ENCODE measurements at places on chromosomes 4 and X.

DNA sequence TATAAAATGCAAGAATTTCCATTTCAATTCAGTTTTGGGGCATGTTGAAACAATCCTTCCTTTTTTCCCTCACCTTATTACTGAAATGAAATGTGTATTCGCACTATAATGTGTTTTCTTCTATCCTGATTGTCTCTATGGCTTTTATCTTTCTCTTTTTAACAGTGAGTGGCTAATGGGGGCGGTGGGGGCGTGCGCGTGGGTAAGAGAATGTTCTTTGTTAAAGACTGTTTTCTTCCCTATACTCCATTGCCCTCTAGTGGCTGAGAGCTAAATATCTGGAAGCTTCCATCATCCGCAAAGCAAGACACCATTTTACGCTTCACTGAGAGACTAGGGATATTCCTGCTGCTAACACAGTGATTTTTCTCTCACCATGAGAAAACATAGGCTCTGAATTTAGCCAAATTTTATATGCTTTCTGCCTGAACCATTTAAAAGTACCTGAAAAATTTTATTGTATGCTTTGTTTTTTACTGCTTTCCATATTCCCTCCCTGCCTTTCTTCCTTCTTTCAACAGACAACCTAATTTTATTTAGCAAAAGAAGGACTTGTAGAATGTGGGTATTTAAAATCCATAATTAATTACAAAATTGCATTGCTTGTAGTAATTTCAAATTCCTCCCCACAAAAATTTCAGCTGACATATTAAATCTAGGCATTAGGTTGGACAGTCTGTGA, 194.0 kb downstream of the GASK1B start:
- no peak for DNase-seq

DNA sequence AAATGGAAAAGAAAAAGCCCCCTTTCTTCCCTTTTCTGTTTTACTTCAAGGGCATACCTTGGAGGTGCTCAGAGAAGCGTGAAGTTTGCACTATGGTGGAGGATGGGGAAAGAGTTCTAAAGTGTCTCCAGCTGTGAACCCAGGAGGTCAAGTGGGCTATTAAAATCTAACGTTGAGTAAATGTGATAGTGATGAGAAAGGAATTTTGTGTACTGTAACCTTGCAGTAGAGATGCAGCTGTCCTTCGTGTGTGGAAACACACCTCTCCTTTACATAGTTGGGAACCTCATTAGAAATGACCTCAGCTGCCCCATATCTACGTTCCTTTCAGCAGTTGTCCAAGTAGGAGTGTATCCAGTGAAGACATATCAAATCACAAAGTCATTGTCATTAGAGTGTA, 26.5 kb downstream of the ADH5 start:
- no peak for DNase-seq

DNA sequence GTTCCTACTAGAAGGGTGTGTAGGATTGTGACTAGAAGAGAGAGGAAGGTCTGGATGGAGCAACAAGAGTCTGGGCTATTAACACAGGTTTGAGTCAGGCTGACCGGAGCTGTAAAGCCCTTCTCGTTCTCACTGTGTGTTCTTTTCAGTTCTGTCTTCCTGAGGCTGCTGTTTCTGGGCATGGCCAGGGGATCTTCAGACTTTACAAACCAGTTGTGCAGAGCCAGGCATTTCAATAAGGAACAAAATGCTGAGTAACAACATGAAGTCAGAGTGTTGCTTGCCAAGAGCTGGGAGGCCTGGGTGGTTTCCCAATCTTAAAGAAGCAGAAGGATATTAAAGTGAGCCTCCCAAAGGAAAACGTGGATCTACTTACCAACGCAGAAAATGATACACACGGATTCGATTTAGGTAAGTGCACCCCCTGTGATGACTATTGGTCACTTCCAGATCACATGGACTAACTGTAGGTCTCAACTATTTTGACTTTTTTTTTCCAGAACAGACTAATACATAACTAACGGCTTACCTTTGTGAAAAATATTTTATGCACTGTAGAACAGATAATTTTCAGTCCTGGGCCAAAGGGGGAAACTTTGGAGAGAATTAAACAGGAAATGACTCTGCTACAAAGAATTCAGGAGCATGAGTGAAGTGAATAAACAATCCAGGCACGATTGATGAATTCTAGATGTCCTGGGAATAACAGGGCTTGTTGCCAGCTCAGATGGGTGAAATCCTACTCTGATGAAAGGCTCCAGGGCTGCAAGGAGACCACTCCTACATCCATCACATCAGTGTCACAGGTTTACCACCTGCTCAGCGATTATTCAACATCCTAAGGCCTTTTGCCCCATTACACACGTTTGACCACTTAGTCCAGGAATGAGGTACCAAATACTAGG, 94.5 kb downstream of the ANXA3 start:
- no peak for DNase-seq

GRCh38 chr4:35772291-35772690, 472.0 kb downstream of the ARAP2 start:
- DNase-seq, result no peak

DNA sequence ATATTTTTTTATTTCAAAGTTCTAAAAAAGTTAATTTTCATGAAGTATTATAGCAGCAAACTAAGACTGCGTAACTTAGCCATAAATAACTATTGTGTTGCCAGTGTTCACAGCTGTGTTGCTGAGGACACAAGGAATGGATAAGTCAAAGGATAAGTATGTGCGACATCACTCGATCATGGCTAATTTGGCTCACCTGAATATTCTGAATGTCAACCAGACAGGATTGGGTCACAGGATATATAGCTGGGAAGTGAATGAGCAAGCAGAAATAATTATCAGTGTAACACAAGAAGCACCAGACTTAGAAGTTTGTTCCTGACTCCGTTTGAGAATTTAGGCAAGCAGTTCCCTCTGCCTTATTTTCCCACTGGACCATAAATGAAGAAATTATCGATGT, 33.9 kb downstream of the PRDM8 start:
- no peak for DNase-seq

DNA sequence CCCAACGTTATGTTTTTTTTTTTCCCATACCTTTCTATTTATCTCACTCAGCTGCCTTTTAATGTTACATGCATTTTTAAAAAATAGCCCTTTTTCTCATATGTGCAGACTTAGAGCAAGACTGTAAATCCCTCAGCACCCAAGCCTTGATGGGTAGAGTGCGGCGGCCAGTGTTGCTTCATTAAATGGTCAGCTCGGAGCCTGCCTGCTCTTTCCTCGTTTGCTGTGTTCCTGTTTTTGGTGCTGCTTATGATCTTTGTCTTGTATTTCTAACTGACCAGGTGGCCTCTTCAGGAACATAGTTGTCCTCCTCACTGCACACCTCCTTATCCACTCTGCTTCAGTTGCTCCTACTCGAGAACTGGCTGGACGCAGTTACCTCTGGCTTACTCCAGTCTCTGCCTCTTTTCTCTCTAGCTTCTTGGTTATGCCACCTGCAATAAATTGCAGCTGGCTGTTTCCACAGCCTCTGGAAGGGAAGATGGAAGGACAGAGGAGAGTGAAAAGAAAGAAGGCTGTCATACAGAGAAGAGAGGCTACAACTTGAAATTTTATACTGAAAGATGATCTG, 10.7 kb downstream of the RBPJ start:
- DNase-seq, result no peak

GRCh38 chr4:101018836-101019235, 328.5 kb downstream of the PPP3CA start:
- DNase-seq, result no peak

- no peak for DNase-seq
Measured at GRCh38 chr4:174467107-174467506, 55.2 kb downstream of the HPGD start.

DNA sequence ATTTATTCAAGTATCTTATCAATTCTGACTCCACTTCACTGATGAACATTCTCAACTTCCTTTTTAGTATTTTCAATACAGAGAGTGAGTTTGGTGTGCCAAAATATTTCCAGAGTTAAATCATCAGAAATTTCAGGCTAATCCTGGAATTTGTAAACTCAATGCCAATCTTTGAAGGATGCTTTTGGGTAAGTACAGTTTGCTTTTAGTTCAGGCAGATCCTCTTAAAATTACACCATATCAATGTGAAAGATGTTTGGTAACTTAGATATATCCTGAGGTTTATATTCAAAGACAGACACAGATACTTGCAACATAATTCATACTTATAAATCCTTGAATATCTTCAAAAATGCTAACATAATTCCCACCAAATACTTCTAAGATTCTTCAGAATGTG, 76.0 kb upstream of the FAM47B start:
- DNase-seq, result no peak

DNA sequence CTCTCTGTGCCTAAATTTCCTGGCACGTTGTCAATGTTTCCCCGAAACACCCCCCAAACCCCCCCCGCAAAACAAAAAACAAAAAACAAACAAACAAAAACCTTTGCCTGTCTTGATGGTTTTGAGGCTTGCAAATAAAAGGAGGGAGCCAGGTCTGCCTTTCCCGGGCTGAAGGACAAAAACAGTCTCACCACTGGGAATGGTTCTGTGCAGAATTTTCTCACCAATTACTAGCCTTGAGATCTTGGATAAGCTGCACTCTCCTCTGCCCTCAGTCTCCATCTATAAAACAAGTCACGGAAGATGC, 15.5 kb downstream of the NKX3-2 start:
- no peak for DNase-seq

DNA sequence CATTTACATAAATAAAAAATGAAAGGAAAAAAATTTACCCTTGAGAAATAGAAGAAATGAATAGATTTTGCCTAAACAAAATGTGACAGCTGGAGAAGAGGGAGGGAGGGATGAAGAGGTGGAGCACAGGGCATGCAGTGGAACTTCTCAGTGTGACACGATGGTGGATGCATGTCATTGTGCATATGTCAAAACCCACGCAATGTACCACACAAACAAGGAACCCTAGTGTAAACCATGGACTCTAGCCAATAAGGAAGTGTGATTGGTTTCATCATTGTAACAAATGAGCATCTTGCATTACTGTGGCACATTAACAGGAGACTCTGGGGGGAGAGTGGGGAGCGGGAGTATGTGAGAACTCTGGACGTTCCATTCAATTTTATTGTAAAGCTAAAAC, 58.6 kb downstream of the GATB start:
- no peak for DNase-seq

- no peak for DNase-seq
Measured at GRCh38 chr4:32172086-32172485, 1451.9 kb downstream of the PCDH7 start.

- DNase-seq, result no peak
Measured at GRCh38 chrX:150503898-150504219, 64.6 kb upstream of the MTM1 start.

DNA sequence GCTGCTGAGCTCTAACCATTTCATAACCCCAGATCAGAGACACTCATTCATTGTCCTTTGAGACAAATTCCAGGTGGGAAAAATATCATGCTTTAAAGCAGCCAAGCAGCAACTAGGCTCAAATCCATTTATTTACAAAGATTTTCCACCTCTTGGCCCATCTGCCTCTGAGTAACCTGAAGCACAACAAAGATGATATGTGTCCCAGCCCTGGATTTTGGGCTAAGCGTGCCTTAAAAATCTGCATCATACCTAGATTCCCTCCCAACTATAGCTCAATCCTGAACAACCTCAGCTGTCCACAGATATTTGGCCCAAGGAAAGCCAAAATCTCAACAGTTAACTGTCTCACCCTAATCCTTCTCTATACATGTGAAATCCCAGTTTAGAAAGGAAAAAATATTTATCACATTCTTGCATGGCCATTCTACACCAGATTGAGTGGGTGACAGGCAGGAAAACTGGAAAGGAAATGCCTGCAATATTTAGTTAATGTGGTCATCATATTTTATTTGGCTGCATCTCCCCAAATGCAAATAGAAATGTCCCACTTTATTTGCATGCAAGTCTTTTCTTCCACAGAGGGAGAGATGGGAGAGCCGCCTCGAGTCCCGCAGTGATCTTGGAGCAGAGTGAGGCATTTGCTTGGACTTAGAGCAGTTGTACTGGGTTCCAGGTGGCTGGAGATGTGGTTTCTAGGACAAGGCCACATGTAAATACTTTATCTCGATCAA, 146.4 kb upstream of the EOLA2 start:
- no peak for DNase-seq

DNA sequence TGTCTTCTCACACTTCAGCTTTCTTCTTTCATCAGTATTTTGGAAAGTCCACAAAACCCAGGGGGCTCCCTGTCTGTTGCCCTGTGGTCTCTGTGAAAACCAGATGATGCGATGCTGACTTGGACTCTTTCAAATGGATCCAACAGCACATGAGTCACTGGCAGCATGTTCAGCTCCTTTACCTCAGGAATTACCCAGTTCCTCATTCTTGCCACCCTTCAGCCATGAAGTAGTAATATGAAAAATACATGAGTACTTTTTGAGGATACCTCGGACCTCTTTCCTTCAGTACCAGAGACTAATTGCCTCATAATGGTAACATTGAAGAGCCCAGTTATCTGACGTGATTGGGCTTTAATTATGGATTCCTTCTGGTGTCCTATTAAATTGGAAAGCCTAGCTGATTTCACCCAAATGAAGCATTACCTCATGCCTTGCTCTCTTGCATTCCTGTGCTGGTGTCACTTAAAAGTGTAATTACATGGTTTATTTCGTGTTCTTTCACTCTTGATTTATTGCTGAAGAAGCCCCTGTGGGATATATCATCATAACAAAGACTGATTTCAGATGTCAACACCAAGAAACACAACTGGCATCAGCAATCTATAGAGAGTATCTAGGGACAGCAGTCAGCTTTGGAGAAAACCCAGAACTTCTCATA, 63.4 kb downstream of the NFKB1 start:
- DNase-seq, result no peak

DNA sequence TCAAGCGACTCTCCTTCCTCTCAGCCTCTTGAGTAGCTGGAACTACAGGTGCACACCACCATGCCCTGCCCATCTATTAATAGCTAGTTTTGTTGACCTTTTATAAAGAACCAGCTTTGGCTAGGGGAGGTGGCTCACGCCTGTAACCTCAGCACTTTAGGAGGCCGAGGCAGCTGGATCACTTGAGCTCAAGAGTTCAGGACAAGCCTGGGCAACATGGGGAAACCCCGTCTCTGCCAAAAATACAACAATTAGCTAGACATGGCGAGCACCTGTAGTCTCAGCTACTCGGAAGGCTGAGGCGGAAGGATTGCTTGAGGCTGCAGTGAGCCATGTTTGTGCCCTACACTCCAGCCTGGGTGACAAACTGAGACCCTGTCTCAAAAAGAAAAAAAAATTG, 2.7 kb downstream of the TKTL1 start:
- DNase-seq, result no peak

- no peak for DNase-seq
Measured at GRCh38 chr4:11544211-11544610, 115.5 kb upstream of the HS3ST1 start.

- no peak for DNase-seq
Measured at GRCh38 chr4:48195374-48195773, 61.3 kb upstream of the TXK start.

DNA sequence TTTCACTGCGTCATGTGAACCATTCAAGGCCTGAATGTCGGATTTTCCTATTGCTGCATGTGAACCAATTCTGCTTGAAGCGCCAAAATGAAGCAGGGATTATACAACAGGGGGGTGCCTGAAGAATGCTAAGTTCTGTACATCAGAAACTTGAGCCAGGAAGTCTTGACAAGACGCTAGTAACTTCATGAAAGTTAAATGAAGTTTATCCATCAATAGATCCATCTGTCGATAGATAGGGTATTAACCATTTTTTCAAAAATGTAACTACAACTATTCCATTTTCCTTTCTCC, 590 bp upstream of the NAF1 start:
- no peak for DNase-seq

GRCh38 chr4:170003071-170004070, 22.8 kb downstream of the MFAP3L start:
- DNase-seq, result no peak
